ENCODE measurements at places on chromosomes 3 and 15.

GRCh38 chr3:38647217-38647970, 2.1 kb downstream of the SCN5A start:
- DNase-seq = no peak

DNA sequence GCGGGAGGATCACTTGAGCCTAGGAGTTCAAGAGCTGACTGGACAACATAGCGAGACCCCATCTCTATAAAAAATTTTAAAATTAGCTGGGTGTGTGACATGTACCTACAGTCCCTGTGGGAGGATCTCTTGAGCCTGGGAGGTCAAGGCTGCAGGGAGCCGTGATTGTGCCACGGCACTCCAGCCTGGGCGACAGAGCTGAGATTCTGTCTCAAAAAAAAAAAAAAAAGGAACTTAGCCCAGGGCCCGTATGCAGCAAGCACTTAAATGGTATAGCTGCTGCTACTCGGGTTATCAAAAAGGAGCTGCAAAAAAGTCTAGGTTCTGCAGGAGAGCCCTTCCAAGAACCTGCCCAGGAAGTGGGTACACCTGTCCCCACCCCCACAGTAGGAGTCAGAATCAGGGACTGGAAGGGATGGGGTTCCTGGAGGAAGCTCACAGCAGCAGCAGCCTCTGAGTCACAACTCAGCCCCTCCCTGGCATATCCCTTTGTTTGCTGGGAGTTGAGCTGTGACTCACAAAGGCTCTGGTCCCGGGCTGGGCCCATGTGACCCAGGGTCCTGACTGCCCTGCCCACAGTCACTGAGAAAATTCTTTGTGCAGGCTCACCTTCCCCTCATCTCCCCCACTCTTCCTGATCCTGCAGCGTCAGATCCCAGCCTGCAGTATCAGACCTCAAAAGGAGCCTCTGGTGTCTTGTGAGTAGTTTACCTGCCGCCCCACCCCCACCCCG, at the start of gene SPATA12:
Gene SPATA12 (plus strand): TSS at position 576 of the 733 bp plus-strand sequence. CDS start 13,031 bp downstream, outside the sequence.
- DNase-seq = peak; percentile 89

DNA sequence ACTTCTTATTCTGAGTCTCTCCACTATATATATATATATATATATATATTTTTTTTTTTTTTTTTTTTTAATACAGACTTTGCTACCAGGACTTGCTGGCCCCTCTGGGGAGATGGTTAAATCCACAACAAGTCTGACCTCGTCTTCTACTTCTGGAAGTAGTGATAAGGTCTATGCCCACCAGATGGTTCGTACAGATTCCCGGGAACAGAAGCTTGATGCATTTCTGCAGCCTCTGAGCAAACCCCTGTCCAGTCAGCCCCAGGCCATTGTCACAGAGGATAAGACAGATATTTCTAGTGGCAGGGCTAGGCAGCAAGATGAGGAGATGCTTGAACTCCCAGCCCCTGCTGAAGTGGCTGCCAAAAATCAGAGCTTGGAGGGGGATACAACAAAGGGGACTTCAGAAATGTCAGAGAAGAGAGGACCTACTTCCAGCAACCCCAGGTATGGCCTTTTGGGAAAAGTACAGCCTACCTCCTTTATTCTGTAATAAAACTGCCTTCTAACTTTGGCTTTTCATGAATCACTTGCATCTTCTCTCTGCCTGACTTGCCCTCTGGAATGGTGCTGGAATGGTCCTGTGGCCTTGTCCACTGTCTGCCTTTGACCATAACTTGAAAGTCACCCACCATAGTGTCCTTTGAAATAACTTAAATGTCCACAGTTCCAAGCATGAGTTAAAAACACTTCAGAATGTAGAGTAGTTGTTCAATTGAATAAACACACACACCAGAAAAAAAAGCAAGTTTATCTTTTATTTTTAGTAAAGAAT, 32.4 kb downstream of the MLH1 start:
- DNase-seq = no peak

DNA sequence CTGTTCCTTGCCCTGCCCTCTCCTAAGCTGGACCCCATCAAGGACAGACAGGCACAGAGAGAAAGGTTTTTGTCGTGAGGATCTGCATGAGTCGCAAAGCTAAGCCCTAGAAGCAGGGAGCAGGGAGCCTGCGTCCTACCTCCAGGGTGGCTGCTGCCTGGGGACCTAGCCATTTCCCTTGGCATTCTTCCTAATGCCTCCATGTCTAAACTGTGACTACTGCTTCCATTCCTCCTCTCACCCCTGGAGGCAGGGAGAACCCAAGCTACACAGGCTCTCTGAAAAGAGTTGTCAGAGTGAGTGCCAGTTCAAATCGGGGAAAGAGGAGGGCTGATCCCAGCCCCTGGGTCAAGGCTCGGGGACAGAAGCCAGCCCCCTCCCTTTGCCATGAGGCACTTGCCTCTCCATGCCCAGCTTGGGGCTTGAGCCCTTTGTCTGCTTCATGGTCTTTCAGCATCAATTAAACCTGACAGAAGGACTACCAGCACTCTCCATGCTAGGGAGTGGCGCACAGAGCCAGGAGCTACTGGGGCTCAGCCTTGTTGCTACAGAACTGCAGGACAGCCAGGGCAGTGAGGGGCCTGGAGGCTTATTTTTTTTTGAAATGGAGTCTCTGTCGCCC, 2.4 kb downstream of the GCHFR start:
- DNase-seq = no peak

DNA sequence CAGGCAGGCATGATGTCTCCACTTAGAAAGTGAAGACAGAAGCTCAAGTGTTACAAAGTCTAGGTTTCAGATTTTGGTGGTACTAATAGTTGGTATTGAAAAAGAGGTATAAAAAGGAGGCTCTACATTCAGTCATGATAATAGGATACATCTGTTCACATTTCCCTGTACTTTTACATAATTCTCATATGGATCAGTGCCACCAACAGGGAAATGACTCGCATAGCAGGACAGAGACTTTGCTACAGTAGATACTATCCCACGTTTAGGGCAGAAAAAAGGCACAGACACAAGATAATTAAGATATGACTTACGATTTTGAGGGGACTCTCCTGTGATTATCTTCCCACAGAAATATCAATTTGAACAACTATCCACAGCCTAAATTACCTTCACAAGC, 1062.9 kb upstream of the EPHA6 start:
- no peak for DNase-seq

DNA sequence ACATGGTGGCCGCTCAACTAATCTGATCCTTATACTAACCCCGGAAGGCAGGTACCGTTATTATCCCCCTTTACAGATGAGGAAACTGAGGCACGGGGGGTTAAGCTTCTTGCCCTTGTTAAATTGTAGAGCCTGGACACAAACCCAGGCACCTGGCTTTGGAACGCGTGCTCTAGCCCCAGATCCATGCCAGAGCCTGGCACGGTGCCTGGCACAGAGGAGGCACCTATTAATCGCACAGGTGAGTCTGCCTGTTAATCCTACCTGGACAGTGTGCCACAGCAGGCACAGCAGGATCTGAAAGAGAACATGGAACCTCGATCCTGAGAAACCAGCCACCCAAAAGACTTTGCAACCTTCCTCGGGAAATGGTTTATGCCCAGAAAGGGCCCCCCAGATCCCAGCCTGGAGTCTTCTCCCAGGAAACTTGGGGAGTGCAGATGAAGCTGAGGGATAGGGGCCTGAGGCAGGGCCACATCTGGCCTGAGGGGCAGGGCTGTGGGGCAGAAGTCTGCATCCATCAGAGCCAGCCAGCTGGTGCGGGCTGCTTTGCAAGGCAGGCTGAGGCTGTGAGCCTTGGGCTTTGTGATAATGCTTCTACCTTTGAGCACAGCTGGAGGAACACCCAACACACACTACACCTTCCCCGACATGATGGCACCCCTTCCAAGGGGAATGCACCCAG, 55.3 kb upstream of the SLC6A1 start:
- DNase-seq = no peak

DNA sequence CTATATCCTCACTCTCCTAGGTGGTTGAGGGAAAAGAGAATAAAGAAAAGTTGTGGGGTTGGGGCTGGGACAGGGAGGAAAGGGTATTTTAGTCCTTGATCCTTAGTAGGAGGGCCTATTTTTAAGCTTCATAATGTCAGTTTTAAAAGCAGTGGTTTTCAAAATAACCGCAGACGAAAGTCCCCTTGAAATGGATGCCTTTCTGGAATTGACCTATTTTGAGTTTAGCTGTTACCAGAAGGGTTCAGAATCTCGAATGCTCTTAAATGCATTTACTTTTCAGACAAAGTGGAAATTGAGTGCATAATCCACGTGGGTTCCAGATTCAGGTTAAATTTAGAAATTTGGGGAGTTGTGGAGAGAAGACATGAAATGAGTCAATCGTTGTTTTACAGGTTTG, 16.6 kb downstream of the MAP2K1 start:
- no peak for DNase-seq

GRCh38 chr3:24508423-24508839, 13.8 kb upstream of the THRB start:
- DNase-seq = peak; percentile 55

DNA sequence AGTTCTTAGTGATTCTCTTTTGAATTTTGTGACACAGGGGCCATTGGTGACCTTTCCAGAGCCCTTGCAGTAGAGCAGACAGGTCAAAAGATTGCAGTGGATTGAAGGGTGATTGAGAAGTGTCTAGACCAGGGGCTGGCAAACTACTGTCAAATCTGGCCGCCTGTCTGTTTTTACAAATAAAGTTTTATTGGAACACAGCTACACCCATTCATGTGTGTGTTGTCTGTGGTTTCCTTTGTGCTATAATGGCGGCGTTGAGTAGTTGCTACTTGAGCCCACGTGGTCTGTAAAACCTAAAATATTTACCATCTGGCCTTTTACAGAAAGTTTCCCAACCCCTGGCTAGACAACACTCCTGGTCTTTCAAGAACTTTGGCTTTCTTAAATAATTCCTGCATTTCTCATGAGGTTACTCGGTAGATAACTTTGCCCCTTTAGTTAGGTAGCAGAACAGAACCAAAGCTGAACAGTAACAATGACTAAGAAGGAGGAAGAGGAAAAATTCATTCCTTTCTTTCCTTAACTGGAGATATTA, 265.1 kb upstream of the NR2E3 start:
- DNase-seq = no peak

DNA sequence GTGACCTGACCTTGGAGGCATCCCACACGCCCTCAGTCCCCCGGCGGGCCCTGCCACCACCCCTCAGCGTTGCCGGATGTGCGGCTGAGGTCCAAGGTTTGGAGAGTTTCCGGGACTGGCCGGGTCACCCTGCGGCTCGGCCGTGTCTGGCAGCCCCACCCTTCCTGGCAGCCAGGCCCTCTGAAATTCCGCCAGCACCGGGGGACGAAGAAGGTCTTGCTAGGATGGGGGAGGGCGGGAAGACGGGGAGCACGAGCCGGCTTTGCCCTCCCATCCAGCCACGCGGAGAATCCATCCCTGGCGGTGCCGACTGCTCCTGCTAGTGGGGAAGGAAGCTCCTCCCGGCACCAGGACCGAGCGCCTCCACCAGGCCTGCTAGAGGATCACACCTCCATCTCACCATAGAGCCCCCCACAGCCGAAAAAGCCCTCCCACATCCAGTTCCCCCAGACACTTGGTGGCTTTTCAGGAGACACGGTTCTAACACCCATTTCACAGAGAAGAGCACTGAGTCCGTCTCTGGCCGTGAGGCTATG, 81.5 kb downstream of the CPN2 start:
- no peak for DNase-seq

DNA sequence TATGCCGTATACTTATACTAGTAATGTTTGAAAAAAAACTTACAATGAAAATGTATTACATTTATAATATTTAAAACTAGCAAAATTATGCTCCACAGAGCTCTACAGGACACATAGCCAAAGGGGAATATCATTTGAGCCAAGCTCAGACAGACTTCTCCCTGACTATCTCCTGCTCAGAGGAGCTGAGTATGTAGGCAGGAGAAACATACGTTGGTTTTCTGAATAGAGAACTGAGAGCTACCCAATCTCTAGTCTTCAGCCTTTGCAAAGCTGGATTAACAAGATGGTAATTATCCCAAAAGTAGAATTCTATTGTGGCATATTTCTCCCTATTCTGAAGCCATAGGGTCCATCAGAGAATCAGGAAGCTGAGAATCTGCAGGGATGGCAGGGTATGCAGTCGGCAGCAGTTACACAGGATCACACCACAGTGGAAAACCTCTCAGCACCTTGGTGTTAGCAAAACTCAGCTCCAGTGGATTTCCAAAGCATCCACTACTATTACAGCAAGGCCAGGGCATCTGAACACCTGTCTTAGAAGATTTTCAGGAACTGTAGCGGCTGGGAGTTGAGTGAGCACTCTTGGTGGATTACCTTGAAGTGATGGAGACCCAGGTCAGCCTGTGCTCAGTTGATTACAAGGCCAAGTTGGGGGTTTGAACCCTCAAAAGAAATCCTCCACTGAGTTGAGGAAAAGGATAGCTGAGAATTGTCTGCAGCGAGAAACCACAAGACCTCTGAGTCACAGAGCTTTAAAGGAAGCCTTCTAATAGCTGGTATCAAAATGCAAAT, 30.1 kb downstream of the GPR15 start:
- no peak for DNase-seq

DNA sequence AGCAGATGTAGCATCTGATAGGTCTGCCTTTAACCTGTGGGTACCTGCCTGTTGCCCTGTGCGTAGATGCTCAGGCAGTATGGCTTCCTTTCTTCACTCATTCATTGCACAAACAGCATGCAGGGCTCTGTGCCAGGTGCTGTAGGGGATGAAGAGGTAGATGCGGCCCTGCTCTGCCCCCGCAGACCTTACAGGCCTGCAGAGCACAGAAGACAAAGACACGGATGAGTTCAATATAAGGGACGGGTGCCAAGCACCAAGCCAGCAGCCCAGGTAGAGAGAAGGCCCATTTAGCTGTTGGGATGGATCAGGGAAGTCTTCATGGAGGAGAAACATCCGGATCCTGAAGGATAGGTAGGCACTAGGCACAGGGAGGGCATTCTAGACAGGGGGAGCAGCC, 69.4 kb downstream of the AAGAB start:
- no peak for DNase-seq

DNA sequence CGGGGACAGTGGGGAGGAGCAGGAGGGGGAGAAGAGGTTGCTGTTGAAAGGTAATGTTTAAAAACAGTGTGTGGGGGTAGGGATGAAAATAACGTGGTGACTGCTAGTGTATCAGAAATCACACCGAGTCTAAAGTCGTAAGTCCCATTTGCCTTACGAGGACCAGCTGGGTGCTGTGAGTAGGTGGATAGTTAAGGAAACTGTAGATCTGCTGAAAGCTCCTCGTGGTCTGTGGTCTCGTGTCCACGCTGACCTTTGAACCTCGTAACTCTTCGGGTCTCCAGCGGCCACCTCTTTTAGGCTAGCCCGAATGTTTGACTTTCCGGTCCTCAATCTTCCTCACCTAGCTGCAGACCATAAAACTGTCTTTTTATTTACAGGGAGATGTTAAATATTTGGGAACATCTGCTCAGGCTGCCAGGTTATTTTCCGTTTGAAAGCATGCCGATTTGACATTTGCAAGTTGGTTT, 29.3 kb upstream of the ST3GAL6 start:
- no peak for DNase-seq

GRCh38 chr15:87816811-87817210, 439.7 kb downstream of the NTRK3 start:
- peak; percentile 64 for DNase-seq
